ENCODE measurements at places on chromosomes 3 and 15.

DNA sequence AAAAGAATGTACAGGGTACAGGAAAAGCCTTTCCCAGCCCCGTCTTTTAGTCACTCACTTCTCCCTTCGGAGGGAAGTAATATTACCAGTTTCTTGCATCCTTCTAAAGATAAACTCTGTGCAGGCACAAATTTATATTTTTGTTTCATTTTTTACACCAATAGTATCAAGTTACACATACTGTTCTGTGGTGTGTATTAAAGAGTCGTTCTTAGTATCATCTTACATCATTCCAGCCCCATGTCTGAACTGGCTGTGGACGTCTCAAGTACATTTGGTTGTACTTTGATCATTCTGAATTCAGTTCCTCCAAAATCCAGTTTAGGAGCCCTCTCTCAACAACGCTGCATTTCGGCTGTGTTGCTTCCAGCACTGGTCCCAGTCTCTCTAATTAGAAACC lies 68.7 kb downstream of the LMLN start:
- DNase-seq = no peak

- no peak for DNase-seq
Measured at GRCh38 chr3:21672303-21672702, 78.7 kb downstream of the ZNF385D start.

- peak; percentile 11 for DNase-seq
Measured at GRCh38 chr15:51830276-51830806, 888 bp downstream of the TMOD3 start.

- DNase-seq = no peak
Measured at GRCh38 chr15:29111705-29112281, 157.8 kb downstream of the NSMCE3 start.

DNA sequence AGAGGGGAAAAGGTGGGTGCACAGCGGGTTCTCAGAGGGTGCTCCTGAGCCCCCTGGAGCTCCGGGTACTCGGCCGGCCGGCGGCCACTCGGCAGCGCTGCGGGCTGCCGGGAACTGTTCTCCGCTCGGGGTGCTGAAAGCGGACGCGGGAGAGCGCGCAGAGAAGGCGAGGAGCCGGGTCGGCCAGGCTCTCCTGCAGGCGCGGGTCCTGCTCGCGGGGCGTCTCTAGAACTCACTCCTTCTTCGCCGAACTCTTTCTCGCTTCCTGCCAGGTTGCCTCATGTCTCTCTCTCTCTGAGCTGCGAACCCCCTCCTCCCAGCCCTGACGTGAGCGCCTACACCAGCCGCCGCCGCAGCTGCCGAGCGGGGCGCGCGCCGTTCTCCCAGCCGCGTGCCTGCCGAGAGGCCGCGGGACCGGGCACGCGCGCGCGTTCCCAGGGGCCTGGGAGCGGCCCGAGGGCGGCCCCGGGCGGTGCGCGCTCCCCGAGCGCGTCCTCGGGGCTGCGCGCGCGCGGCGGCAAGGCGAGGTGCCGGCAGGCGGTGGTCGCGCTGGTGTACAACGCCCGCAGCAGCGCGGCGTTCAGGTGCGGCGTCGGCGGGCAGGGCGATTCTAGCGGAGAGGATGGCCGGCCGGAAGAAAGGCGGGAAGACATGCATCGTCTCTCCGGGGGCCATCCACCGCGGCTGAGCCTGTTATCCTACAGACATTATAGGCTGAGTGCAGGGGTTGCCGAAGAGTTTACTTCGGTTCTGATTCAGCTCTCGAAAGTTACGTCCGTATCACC lies at the start of gene PEX5L:
TSS of gene PEX5L (minus strand) at position 267 of the 785 bp plus-strand sequence. CDS start 338 bp downstream, outside the sequence.
- no peak for DNase-seq

DNA sequence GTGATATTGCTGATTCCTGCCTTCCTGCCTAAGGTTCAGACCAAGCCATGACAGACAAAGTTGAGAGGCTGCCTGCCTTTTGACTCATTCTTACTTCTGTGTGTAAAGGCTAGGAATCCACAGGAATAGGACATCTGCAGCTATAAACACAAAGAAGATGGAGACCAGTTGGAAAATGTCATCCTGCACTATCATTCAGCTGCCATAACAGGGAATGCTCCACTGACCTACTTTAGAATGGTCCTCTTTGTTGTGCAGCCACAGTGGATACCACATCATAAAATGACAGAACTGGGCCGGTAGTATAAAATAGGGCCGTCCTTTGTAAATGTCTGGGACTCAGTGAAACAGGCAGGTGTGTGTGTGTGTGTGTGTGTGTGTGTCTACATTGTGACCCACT lies 75.1 kb downstream of the STAC start:
- DNase-seq = no peak

- DNase-seq = no peak
Measured at GRCh38 chr3:73685061-73685460, 60.3 kb upstream of the PDZRN3 start.

- DNase-seq = peak; percentile 89
Measured at GRCh38 chr3:57100046-57100695, 39.7 kb downstream of the SPATA12 start.

- no peak for DNase-seq
Measured at GRCh38 chr15:47364230-47365141, 352.8 kb upstream of the SEMA6D start.

DNA sequence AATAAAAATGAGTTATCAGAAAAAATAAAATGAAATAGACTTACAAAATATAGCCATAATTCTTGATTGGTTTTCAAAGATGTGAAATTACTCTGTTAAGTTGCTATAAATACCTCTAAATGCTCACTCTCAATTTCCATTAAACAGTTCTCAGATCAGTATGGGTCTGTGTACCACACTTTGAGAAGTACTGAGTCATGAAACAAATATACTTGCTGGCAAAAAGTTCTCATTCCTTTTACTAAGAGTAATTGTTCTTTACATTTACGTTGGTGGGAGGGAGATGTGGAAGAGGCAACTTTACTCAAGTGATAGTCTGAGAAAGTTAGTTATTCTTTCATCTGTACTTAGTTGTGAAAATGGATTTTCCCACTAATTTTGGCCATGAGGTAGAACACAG lies 96.3 kb downstream of the ZNF385D start:
- DNase-seq = no peak
